ENCODE measurements at places on chromosomes 6 and 20.

DNA sequence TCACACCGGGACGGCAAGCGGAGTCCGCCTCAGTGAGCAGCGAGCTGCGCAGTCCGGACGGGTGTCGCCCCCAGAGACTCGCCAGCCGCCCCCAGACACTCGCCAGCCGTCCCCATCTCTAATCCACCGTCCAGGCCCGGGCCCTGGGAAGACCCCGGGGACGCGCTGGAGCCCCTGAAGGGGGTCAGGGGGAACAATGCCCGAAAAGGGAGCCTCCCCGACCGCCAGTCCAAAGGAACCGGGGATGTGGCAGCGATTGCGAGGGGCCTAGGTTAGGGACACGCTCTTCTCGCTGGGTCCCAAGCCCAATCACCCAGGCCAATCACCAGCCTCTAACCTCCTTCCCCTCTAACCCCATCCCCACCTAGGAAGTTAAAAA, 33.1 kb downstream of the TFAP2A start:
- no peak for DNase-seq

GRCh38 chr6:21500314-21501020, 93.1 kb upstream of the SOX4 start:
- DNase-seq = no peak

- DNase-seq = peak; percentile 72
Measured at GRCh38 chr6:142857233-142857761, 87.7 kb downstream of the HIVEP2 start.

DNA sequence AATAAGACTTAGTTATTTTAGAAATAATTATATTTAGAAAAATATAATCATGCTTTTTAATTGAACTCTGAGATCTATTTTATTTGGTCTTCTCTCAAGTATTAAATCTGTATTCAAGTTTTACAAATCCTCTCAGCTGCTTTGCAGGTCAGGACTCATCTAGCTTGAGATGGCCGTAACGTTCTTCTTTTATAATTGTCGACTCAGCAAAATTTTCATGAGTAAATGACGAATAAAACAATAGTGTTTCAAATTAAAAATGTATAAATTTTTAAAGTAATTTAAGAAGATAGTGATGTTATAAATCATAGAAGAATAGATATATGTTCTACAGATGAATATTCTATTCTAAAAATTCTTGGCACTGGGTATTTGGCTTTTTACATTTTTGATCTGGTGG, 957.1 kb upstream of the EYS start:
- DNase-seq = no peak

DNA sequence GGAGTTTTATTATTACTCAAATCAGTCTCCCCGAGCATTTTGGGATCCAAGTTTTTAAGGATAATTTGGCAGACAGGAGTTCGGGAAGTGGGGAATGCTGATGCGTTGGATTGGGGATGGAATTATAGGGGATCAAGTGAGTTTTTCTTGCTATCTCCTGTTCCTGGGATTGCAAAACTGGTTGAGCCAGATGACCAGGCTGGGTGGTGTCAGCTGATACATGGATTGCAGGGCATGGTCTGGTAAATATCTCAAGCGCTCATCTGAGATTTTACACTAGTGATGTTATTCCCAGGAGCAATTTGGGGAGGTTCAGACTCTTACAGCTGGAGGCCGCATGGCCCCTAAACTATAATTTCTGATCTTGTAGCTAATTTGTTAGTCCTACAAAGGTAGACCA, 54.7 kb downstream of the ENPP1 start:
- no peak for DNase-seq

- peak; percentile 67 for DNase-seq
Measured at GRCh38 chr20:33679758-33680485, 5.7 kb upstream of the NECAB3 start.

DNA sequence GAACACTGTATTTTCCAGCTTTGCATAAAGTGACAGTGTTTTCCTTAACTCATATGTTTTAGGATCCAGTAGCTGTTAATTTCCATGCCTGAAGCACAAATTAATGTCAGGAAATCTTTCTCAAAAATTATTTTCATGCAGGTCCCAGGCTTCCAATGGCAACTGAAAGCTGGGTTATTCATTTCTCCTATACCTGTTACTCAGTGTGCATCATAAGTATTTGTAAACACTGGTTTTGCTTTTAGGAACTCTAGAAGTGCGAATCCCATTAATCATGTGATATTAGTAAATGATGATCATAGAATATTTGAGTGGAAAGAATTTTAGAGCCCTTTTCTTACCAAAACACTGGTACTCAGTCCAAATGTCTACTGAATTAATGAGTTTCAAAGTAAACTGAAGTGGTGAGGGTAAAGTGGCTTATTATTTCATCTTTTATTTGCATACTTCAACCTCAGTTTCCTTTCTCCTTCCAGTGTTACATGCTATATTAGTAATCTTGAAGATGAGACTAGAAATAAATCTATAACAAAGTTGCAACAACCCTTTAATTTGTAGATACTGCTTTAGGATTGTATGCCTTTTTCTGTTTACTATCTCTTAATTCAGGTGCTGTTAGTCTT, 124.0 kb downstream of the ZFAND3 start:
- no peak for DNase-seq

DNA sequence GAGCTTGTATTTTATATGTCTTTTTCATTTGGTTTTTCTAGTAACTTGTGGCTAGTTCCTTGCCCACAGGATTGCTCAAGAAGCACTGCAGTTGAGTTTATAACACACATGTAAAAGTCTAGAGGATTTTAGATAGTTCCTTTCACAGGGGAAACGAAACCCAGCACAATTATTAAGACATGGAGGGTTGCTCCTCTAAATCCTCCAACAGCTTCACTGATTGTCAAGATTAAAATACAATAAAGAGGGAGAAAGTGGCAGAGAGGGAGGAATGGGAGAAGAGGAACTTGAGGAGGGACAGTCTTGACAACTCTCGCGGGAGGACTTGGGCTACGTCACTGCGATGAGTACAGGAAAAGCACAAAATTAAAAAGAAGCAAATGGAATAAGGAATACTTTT, 9.7 kb upstream of the TBC1D7 start:
- DNase-seq = no peak

Measured in CD4-positive, alpha-beta T cell treated with Interleukin-12 subunit alpha and Interleukin-12 subunit beta, for 1 hour (primary cell).